ENCODE measurements at places on chromosomes 13 and 19.

GRCh38 chr19:5096536-5096935 lies 127.6 kb downstream of the KDM4B start:
- DNase-seq = no peak

- no peak for DNase-seq
These were observed 26.1 kb downstream of the CRTC1 start for GRCh38 chr19:18709546-18709945.

- DNase-seq = peak; percentile 78
These were observed 14.0 kb upstream of the GJA3 start for GRCh38 chr13:20174656-20175405.

GRCh38 chr13:67736646-67737420 lies 506.7 kb upstream of the PCDH9 start:
- DNase-seq = no peak

DNA sequence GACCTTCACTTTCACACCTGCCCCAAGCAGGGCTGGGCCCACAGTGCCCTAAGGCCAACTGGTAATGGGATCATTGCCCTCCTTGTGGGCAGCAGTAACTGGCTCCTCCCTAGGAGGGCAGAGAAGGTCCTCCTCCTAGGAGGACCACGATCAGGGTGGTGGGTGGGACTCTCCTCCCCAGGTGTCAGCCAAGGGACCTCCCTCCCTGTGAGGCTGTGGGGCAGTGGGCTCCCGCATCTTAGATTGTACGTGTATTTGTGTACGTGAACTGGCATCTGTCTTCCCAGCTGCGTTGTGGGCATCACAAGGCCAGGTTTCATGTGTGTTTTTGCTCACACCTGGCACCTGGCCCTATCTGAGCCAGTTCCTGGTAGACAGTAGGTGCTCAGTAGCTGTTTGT lies 111.8 kb downstream of the SOX1 start:
- peak; percentile 23 for DNase-seq

DNA sequence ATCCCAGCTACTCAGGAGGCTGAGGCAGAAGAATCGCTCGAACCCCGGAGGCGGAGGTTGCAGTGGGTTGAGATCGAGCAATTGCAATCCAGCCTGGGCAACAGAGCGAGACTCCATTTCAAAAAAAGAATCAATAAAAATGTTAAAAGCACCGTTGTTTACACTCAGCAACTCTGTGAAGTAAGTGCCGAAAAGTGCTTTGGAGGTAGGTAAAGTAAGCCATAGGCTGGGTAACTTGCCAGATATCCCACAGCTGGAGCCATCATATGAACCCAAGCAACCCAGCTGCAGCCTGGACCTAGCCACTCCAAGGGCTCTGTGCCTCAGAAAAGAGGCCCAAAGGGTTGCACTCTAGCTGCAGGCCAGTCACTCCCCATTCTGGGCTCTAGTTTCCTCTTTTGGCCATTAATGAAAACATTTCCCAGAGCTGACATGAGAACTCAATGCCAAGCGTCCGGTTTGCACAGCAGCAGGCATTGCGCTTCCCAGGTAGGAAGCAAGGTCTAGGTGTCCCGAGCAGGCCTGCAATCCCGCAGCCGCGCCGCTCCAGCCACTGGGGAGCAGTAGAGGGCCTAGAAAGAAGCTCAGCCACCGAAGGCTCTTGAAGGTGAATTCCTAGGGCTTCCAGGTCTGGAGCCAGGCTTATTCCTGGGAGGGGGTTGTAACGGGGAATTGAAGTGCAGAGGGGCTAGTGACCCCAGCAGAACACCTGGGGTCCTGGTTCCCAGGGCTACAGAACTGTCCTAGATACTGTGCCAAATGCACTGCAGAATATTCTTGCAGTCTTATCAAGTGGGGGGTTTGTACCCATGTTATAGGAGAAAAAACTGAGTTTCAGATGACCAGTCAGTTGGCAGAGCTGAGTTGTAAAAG lies 4.1 kb upstream of the CD79A start:
- no peak for DNase-seq

GRCh38 chr13:36736119-36736726 lies 62.4 kb downstream of the SERTM1 start:
- DNase-seq = no peak

DNA sequence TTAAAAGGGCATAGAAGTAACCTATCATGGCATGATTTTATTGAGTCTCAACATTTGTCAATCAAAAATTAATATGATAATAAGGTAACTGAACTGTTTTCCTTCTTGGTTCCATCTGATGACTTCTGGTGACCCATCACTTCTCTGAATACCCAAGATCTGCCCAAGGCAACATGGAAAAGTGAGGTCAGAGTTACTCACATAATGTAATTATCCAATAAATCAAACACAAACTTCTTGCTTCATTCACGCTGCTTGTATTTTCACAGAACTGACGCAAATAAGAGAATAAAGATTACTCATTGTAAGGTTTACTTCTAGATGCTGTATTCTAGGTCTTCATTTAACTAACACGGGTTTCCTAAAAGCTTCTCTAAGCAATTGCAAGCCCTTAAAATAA lies 361.6 kb downstream of the RBM26 start:
- DNase-seq = no peak

DNA sequence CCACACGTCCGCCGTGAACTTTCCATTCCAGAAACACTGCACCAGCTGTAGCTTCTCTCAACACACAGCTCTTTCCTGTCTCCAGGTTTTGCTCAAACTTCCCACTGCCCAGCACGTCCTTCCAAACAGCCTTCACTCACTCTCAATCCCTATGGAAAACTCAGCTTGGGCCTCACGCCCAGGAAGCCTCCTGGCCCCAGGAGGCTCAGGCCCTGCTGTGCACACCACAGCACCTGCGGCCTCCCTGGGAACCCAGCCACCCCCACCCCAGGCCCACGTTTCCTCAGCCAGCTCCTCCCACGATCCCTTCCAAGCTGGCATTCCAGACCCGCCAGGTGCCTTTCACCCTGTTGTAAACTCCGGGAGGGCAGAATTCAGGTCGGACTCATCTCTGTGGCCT lies 35.2 kb downstream of the C13orf46 start:
- DNase-seq = no peak

DNA sequence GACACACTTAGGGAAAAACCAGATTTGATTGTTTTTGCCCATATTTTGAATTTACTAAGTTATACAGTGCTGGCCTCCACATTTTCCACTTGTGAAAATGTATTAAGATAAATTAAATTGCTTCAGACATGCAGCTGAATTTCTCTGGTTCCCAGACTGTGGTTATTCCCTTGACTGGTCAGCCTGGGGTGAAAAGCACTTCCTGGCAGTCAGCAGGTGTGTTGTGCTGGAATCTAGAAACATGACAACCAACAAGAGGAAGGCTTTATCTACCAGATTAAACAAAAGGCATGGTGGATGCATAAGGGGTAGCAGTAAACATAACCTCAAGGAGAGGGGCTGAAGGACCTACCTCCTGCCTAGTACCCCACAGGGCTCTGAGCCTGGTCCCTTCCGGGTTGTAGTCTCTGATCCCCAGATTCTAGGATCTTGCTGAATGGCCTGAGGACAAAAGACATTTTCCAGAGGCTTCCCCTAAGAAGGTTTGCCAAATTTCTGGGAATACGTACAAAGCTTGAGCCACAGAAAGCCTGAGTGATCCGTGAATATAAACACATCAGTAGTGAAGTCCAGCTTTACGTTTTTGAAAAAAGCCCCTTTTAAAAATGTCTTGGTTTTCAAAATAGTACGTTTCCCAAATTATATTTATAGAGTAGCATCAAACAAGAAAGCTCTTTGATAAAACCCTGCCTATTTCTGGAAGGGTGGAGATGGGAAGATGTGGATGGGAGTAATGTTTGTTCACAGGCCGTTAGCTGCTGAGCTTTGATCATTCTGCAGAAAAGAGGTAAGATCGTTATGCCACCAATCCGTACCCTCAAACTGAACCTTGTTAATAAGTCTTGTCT lies 133.4 kb downstream of the LACC1 start:
- DNase-seq = no peak

- no peak for DNase-seq
These were observed 5.2 kb downstream of the B3GNT8 start for GRCh38 chr19:41421973-41422372.

DNA sequence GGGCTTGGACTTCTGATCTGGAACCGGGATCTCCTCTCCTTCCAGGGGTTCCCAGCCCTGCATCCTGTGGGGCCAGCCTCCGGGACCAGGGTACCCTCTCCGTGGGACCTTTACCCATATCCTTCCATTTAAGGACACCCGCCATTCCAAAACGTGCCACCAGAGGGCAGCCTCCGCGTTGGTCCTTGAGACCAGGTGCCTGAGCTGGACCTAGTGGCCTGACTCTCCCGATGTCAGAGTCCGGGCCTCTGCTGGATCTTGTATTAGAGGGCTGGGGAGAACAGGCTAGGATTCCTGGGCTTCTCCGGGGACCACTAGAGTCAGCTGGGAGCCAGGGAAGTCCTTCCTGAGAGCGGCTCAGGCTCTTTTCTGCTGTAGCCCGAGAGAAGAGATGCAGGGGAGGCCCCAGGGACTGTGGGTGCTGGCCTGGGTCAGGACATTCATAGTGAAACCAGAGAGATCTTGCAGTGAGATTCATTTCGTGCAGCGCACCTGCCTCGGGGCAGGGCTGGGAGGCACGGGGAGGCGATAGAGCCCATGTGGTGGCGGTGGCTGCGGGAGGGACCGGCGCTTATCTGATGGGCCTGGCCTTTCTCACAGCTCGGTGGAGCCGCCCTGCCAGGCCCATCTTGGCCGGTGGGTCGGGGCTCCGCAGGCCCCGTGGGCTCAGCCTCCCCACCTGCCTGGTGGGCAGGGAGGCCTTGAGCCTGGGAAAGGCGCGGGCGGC lies 9.8 kb upstream of the SLC7A10 start:
- DNase-seq = peak; percentile 96

- DNase-seq = no peak
These were observed 36.3 kb downstream of the DACH1 start for GRCh38 chr13:71830736-71831135.

- DNase-seq = no peak
These were observed 71.3 kb downstream of the DPF1 start for GRCh38 chr19:38152461-38153379.

- peak; percentile 92 for DNase-seq
These were observed 520 bp downstream of the ZNF787 start for GRCh38 chr19:56120371-56121179.

DNA sequence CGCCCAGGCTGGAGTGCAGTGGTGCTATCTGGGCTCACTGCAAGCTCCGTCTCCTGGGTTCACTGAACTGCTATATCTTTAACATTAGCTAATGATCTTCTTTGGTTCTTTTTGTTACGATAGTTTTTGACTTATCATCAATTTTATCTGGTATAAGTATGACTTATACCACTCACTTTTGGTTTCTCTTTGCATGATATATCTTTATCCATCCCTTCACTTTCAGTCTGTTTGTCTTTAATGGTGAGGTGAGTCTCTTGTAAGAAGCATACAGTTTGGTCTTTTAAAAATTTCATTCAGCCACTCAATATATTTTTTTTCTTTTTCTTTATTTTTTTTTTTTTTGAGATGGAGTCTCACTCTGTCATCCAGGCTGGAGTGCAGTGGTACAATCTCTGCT lies 58.4 kb downstream of the ADGRE1 start:
- no peak for DNase-seq

GRCh38 chr19:53511933-53512374 lies 26.0 kb upstream of the ZNF331 start:
- peak; percentile 62 for DNase-seq

Measured in activated CD8-positive, alpha-beta memory T cell treated with anti-CD3 and anti-CD28 coated beads, Interleukin-2, amount 50 U/mL, for 48 hours (primary cell).